NCI-H748 treated with DMSO at 0.1 percent for 48 hours (cell line): ENCODE measurements at places on chromosomes 12 and 14.

- no peak for DNase-seq
Observed at GRCh38 chr12:45204757-45205156, 11.1 kb upstream of the ANO6 start.

GRCh38 chr14:90397425-90398314 lies 841 bp downstream of the CALM1 start:
- peak; percentile 51 for DNase-seq

GRCh38 chr12:96710127-96710745 lies 196.8 kb upstream of the NEDD1 start:
- peak; percentile 22 for DNase-seq

DNA sequence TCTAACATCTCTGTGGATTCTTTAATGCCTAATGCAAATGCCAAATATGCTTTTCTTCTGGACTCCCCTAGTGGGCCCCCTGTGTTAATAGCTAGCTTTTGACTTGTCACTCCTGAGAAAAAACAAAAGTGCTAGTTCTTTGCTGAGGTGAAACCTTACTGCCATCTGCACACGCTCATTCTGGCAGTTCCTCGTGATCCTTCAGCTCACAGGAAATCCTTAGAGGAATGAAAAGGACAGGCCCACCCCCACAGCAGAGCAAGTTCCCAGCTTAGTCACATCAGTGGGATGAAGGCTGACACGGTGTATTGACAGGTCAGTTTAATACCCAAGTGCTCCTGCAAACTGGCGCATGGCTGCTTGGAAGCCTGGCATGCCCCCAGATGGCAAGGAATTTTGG lies 165.1 kb upstream of the ATP2B1 start:
- no peak for DNase-seq

GRCh38 chr12:29223426-29223825 lies 74.3 kb downstream of the FAR2 start:
- DNase-seq: no peak

GRCh38 chr14:90455100-90455571 lies 58.3 kb downstream of the CALM1 start:
- no peak for DNase-seq

- DNase-seq: no peak
Observed at GRCh38 chr14:68018598-68018997, 199.0 kb downstream of the RAD51B start.

DNA sequence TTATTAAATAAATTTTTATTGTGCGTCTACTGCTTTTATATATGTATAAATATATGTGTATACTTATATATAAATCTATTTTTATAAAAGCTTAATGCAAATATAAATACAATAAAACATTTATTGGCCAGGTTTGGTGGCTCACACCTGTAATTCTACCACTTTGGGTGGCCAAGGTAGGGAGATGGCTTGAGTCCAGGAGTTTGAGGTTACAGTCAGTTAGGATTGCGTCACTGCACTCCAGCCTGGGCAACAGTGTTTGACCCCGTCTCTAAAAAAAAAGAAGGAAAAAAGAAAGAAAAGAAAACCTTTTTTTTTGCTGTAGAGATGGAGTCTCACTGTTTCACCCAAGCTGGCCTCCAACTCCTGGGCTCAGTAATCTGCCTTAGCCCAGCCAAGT lies 20.9 kb downstream of the ACTR6 start:
- no peak for DNase-seq

DNA sequence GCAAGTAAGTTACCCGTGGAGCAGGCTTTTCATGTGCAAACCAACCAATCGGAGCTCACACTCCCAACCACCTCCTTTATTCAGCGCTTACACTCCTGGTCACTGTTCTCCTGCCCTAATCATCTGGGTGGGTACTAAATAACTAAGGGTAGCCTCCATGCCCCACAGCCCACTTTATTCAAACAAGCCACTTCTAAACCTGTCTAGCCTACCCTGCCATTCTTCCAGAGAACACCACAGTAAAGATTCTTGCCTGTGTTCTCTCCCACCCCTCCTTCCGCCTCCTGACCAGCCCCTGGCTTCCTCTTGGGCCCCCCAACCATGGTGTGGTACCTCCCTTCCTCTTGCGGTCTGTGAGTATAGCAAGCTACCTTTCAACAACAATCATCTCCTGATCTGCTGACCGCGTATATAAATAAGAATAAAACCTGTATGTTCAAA lies 581.9 kb downstream of the VRK1 start:
- DNase-seq: no peak

DNA sequence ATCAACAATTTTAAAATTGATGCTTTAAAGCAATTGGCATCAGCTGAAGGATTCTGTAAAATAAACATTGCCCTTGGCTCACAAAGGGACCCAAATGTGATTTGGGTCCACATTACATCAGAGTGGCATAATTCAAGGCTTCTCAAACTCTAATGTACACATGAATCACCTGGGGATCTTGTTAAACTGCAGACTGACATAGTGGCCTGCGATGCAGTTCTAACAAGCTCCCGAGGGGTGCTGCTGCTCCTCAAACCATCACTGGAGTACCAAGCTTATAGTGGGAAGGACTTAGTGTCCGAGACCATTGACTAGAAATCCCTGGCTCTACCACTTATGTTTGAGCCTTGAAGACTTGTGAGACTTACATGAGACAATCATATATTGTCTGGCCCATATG lies 31.8 kb upstream of the DNM1L start:
- DNase-seq: no peak

DNA sequence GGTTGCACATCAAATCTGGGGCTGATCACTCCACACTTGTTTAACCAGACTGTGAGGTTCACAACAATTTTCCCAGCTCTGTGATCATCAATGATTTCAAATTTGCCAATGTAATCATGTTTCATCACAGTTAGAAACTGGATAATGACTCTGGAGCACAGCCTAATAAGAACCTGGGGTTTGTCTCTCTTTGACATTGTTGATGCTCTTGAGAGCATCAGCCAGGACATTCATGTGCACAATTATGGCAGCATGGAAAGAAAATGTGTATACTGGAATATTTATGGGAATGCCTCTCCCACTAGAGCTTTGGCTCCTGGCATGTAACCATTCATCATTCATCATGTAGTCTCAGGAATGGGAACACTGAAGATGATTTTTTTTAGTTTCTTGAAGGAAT lies 47.0 kb downstream of the SIX1 start:
- no peak for DNase-seq

GRCh38 chr12:106433055-106433454 lies 75.5 kb downstream of the POLR3B start:
- no peak for DNase-seq

DNA sequence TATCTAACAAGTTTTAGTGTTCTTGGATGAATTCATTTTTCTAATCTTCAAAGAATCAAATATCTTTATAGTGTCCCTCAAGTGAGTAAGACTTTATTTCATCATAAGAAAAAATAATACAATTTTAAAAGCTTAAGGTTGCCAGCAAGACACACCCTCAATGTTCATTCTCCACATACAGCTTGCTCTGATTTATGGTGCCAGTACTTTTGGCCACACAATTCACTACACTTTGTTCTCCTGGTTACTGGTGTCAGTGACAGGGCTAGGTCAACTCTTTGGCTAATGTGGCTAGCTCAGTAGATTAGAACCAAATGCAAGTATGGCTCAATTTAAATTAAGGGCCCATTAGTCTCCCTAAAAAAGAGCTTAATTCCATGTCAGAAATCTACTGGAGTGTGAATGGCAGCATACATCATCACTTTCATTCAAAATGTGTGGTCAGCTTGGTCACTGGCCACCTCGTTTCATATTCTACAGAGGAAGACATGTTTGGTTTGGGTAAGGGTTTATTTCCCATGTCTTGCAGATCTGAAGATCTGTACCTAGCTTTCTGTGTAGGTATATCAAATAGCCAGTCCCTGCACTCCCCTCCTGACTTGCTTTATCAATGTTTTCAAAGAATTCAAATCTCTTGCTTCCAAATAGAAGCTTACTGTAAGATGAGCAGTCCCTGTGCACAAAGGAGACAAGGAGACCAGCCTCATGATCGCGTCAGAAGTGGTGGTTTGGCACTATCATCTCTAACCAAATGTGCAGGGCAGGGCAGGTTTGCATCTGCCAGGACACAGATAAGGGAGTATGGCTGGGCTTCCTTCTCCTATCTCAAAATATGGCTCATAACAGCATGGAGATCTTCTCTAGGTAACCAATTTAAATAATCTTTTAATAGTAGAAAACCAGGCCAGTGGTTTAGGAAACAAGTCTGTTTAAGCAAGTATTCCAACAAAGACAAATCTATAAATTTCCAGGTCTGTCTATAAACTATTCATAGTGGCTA lies 31.3 kb downstream of the HECTD4 start:
- DNase-seq: no peak

GRCh38 chr12:95998611-95999286 lies 2.6 kb upstream of the HAL start:
- peak; percentile 74 for DNase-seq

GRCh38 chr12:45880533-45880932 lies 109.8 kb downstream of the SCAF11 start:
- DNase-seq: no peak

DNA sequence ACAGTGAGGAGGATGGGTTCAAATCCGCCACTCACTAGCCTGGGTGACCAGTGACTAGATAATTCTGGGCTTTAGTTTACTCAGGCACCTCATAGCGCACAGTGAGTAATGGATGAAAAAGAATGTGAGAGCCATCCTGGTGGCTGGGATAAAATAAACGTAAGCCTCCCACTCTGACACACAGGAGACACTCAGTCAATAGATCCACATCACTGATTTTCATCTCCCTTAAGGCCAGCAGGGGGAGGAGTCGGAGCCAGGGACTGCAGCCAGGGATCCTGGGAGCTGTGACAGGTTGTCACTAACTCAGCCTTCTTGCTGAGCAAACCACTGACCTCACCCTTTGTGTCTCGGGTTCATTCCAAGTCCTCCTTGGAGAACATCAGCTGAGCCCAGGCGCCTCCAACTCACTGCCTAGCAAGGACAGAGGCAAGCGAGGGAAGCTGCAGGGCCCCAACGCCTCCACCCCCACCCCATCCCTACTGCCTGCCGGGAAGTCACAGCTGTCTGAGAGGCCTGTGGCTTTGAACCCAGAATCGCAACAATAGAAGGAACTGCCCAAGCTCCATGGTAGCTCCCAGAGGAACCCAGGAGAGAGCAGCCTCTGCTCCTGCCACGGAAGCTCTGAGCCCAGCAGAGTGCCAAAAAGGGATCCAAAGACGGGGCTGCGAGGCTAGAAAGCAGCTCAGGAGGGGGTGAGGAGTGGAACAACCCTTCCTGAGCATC lies 30.7 kb downstream of the PXN start:
- no peak for DNase-seq

DNA sequence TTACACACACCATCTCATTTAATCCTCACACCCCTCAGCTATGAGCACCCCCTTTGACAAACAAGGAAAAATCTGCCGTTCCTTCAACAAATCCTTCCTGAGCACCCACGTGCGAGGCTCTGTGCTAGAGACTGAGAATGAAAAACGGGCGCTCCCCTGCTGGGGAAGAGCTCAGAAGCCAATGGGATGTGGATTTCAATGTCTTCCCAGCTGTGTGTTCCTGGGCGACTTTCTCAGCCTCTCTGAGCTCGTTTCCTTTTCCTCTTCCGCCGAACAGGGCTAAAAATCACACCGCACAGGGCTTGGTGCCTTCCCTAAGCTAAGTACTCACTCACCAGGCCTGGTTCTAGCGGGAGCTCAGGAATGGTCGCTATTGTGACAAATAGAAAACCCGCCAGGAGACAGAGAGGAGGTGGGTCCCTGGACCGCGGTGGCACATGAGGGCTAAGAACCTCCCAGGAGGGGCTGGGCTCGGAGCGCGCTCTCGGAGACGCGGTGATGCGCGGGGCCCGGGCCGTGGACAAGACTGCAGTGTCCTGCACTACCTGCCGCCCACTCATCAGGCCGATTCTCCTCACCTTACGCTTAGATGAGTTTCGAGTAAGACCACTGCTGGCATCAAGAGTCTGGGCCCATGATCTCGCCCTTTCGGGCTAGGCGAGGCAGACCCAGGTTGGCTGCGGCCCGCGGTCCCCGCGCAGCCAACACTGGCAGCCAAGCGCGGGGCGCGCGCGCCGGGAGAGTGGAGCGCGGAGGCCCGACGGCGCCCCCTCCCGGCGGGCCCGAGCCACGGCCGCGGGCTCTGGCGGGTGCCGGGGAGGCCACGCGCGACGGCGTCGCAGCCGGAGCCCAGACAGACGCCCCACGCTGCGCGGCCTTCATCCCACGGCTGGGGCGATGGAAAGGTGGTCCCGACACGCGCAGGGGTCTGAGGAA lies 17.0 kb downstream of the ZDHHC22 start:
- DNase-seq: peak; percentile 46

- no peak for DNase-seq
Observed at GRCh38 chr12:4242595-4242994, 31.0 kb upstream of the CCND2 start.

GRCh38 chr12:59431266-59431665 lies 164.6 kb upstream of the SLC16A7 start:
- DNase-seq: no peak

GRCh38 chr14:99884834-99885648 lies 91.8 kb downstream of the EML1 start:
- peak; percentile 67 for DNase-seq

DNA sequence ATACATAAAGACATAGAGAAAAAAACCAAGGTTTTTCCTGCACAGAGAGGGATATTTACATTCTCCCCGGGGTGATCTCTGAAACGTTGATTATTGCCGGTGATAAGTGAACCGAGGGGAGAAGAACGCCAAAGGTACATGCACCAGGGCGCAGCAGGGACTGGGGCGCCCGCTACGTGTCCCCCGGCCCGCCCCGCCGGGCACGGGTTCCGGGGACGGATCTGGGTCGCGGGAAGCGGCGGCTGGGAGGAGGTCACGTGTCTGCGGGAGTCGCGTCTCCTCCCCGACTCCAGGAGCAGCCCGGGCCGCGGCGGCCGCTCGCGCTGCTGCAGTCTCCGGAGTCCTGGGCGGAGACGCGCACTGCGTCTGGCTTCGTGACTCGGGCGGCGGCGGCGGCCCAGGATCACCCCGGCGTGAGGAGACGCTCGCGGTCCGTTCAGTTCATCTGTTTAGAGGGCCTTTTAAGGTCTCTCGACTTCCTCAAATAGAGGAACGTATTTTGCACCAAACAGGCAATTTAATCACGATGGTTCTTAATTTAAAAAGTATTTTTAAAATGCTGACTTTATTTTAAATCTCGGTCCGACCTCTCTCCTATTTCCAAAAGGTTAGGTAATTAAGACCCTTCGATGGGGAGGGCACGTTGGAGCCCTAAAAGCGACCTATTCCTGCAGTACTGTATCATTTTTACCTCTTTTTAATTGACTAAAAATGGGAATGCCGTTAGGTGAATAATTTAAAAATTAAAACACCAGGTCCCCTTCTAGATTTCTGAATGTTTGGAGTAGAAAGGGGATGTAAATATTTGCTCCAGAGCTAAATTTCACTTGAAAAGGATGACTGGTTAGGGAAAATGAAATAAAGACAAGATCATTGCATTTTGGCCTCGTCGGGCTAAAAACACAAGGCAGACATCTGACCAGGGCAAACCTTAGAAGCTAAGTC lies 1.8 kb upstream of the BHLHE41 start:
- peak; percentile 17 for DNase-seq
